ENCODE measurements at places on chromosomes 6 and 20.
A peak's percentile ranks its signal among the peaks of the same experiment; 100 is the strongest.

DNA sequence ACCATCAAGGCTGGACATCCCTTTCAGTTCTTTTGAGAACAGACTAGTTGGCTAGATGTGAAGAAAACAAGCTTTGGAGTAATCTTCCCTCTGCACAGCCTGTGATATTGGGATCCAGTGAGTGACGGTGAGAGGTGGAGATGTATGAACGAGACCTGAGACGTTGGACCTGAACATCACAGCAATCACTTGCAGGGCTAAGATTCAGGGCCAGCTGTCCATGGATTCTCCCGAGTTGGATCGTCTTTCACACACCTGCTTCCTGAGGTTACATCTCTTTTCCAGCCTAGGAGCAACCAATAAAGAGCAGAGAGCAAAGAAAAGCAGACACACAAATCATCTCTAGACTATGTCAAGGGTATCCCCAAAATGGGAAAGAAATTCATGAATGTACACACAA, 30.0 kb upstream of the TMEM14A start:
- DNase-seq: no peak

GRCh38 chr20:32599783-32600340, 14.7 kb upstream of the NOL4L start:
- DNase-seq: no peak

GRCh38 chr6:121536345-121536744, 100.9 kb downstream of the GJA1 start:
- DNase-seq: no peak

- no peak for DNase-seq
These were observed 261.2 kb upstream of the MARCKS start for GRCh38 chr6:113595911-113596376.

DNA sequence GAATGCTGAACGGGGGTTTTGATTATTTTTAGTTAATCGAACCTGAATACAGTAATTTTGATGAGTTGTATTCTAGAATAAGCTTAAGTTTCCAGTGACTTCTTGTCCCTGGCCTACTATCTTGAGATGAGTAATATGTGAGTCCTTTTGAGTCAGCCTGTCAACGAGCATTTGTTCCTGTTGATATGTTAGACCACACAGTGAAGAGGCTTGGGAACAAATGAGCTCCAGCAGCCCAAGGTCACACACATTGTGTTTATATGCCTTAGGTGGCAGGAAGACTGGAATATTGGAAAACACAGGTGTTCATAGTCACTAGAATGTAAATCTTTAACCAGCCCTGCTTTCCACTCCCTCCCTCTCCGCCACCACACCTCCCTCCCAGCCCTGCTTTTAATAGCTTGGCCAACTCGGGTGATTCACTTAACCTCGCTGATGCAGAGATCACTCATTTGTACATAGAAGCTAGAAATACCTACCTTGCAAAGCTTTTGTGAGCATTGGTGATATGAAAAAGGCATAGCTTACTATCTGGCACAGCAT, 9.1 kb downstream of the SMPDL3A start:
- DNase-seq: no peak

- no peak for DNase-seq
These were observed 115.9 kb downstream of the CD24 start for GRCh38 chr6:106858653-106859092.

DNA sequence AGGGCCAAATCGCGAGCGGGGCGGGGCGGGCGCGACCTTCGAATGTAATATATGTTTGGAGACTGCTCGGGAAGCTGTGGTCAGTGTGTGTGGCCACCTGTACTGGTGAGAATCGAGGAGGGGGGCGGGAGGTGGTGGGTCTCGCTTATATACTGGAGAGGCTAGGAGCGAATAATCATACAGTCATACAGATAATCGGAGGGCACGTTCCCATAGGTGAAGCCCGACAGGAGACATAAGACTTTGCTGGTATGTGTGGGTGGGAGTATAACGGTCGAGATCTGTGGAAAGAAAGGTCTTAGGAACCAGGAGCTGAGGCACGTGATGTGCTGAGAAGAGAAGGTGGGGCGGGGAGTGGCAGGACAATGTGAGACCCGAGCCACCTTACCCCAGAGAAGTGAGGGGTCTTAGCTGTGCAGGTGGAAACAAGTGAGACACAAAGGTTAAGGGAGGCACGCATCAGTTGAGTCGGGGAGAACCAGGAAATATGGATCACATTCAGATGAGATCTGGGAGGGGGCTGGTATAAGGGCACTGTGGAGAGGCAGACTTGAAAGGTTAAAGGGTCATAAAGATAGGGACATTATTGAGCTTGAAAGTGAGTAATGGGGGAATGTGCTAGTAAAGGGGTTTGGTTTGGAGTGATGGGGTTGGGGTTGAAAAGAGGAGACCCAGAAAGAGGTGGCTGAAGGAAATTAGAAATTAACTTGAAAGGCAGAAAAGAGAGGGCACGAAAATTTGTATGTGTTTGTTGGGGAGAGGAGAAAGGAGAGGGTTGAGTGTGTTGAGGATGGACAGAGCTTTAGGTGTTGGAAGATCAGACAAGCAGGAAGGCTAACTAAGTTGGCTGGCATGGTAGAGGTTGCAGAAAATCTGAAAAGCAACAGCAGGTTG, 589 bp downstream of the RNF5 start:
- no peak for DNase-seq

DNA sequence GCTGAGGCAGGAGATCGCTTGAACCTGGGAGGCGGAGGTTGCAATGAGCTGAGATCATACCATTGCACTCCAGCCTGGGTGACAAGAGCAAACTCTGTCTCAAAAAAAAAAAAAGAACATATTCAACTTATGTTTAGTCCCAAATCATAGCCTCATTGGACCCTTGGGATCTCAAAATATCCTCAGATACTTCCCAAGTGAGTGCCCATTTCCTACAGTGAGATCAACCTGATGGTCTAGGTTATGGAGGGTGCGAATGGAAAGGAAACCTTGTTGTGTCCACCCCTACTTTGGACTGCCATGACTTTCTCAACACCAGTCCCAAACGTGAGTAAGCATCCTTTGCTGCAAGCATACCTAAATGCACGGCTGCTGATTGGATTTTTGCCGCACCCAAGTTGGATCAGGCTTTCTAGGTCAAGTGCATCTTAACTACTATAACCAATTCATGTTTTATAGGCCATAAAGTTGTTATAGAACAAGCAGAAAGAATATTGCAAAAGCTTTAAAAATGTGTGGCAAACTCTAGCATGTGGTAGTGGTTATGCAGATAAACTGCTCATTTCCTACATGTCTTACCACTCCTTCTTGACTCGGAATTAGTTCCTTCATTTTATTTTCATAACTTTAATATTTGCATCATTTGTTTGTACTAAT, 131.2 kb downstream of the PLEKHG1 start:
- no peak for DNase-seq

GRCh38 chr6:27209196-27209595, 38.3 kb upstream of the PRSS16 start:
- DNase-seq: no peak

DNA sequence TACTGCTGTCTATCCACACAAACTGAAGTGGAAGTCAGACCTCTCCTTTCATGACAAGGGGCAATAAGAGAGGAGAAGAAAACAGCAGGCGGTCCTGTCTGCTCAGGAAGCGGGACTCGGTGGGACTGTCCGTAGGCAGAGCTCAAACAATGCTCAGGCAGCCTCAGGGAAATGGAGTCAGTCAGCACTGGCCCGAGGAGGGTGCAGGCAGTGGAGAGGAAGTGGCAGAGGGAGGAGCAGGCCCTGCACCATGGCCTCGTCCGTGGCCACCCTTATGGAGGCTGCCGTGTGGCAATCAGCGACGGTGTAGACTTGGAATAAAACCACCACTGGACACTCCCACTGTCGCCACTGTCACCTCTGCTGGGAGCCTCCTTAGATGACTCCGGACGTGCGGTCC, 19.6 kb downstream of the FOXC1 start:
- DNase-seq: no peak

DNA sequence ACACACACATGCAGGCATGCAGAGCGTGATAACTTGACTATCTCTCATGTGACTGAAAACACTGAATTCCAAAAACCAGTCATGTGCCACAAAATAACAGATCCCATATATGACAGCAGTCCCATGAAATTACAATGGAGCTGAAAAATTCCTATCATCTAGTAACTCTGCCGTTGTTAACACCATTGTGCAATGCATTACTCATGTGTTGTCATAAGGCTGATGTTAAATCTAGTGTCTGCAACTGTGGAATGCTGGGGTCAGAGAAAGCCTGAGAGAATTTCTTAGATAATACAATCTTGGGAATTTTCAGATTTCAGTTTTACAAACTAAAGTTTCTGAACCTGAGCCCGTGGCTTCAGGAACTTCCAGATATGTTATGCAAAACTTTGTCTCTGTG, 70.2 kb downstream of the LYRM4 start:
- DNase-seq: no peak

- no peak for DNase-seq
These were observed 1.8 kb downstream of the ECHDC1 start for GRCh38 chr6:127341471-127342202.

DNA sequence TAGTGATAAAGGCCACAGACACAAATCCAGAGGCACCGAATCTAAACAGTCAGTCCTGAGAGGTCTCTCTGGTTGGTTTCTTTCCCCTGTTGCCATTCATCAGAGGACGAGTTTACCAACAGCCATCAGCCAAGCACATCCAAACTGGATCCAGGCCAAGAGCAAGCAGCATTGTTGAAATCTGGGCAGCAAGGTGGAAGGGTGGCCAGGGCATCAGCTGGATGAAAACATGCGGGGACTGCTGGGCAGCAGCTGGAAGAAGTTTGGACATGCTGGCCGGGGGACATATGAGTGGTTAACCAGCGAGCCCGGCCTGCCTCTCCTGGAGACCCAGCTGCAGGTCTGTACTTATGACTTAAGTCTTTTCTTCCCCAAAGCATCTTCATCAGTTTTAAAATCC, at the start of gene SMIM28:
SMIM28 (plus strand) TSS at position 62 of the 400 bp plus-strand sequence; CDS start at position 230, 168 bp downstream.
- DNase-seq: no peak

DNA sequence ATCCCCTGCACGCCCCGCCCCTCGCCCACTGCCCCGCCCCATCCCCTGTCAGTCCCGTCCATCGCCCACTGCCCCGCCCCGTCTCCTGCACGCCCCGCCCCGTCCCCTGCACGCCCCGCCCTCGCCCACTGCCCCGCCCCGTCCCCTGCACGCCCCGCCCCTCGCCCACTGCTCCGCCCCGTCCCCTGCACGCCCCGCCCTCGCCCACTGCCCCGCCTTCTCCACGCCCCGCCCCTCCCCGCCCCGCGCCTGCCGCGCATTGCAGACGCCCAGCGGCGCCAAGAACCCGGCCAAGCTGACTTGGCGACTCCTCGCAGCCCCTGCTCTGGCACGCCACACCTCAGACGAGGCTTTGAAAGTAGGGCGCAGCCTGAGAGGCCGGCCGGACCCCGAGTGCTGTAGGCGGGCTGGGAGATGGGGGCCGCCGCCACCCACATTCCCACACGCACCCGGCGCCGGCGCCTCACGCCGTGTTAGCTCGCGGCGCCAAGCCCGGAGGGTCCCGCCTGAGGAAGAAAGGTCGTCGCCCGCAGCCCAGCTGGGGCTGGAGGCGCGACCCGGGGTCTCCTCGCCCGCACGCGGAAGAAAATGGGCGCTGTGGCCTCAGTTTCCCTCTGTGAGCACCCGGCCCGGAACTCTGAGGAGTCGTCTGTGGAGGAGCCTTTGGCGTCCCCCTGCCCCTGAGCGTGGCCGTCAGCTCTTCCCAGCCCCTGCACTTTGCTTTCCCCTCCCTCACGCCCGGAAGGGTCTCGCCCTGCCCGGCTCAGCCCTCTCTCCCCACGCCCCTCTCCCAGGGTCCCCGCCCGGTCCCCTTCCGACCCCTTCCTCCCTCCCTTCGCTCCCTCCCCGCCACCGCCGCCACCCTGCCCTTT, at the start of gene RAD21L1:
RAD21L1 (plus strand) TSS at position 262 of the 872 bp plus-strand sequence. CDS start 2,410 bp downstream, outside the sequence.
- DNase-seq: peak; percentile 83

GRCh38 chr6:109441069-109441816, 719 bp downstream of the SMPD2 start:
- DNase-seq: no peak

DNA sequence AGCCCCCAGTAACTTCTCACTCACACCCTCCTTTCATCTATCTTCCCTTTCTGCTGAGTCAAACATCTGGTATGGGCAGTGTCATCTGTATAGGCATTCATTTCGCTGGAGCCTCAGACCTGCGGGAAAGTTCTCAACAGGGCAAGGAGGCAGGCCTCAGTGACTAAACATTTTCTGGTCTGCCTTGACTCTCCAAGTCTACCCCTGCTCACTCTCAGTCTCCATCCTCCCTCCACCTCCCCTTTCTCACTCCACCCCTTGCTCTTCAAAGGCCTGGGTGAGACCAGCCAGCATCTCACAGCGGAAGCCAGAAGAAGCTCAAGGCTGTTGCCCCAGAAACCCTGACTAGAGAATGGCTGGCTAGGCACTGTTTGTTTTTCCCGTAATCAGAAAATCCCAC, 105.0 kb upstream of the BEND6 start:
- DNase-seq: no peak

GRCh38 chr6:99514089-99514488, 1.1 kb downstream of the USP45 start:
- no peak for DNase-seq

All from amygdala (tissue), 56 donors.